NCI-H2171 (cell line): ENCODE measurements at places on chromosomes 12 and 14.

DNA sequence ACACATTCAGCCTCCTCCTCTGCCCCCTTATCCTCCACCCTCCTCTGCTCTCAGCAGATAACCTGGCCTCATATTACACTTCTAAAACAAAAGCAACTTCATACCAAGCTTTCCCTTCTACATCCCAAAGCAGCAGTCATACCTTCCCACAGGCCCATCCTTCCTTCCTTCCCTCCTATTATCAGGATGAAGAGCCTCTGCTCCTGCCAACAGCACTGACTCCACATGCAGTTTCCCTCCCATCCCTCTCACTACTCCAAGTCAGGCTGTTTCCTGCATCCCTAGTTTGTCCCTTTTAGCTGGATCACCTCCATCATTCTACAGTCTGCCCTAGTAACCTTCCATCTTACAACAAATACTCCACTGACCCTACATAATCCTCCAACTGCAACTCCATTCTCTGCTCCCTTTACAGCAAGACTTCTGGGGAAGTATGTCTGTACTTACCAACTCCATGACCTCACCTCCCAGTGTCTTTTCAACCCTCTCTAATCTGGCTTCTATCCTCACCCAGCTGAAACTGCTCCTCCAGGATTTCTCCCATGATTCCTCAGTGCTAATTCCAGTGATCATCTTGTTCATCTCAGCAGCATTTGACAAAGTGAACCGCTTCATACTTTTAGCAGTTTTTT is 4.9 kb upstream of the YEATS4 start:
- no peak for DNase-seq

- no peak for DNase-seq
These were observed 33.3 kb downstream of the BAZ2A start for GRCh38 chr12:56596815-56597214.

- no peak for DNase-seq
These were observed 86.1 kb downstream of the SLC24A4 start for GRCh38 chr14:92409043-92409442.

GRCh38 chr12:103848917-103849491 is 8.0 kb upstream of the NT5DC3 start:
- DNase-seq, result no peak

DNA sequence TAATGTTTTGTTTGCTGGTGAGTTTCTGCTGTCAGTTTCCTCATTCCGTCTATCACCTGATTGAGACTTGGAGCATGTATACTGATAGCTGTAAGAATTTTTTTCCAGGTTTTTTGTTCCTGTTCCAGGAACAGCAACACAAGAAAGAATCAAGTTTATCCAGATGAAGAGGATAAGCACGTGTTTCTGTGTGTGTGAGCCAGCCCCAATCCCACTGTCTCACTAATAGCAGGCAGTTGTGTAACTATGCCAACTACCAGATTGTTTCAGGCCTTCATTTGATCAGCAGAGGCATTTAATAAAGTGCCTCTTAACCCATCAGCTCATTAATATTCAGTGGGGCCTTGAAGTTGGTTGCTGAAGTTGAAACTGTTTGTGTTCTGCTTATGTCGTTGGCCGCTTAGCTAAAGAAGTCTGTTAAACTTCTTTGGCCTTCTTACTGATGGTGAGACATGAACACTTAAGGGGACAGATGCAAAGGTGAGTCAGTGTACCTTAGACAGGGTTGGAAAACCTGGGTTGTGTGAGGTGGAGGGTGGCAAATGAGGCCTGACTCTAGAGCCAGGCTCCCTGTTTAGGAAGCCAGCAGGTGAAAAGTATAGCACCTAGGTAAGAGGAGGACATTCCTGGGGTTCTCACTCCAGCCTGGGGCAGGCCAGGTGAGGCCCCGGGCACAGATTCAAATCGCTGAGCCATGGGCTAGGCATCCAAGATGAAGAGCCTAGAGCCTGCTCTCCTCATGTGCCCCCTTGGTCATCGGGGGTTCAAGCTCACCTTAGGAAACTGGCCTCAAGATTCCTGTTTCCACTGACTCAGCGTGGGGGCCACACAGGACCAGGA is 3.7 kb downstream of the ANKRD13A start:
- DNase-seq, result no peak

GRCh38 chr14:93753647-93754046 is 34.6 kb downstream of the PRIMA1 start:
- DNase-seq, result no peak

DNA sequence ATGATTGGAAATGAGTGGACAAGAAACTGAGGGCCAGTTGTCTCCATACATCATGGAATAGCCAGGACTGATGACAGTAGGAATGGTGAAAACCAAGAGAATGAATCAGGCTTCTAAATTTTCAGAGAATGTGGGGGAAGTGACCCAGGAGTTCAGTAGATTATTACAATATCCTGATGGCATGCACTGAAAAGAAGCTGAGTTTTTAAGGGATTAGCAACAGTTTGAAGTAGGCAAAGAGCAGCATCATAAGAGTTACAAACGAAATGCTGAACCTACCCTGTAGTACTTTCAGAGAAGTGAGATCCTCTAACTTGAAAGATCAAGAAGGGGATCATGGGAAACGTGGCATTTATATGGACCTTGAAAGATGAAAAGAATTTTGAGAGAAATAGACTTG is 13.2 kb downstream of the SLC2A14 start:
- DNase-seq, result no peak

GRCh38 chr14:59036134-59036533 is 152.3 kb upstream of the DAAM1 start:
- DNase-seq, result no peak

GRCh38 chr12:7021956-7022355 is 3.7 kb upstream of the LPCAT3 start:
- DNase-seq, result no peak

DNA sequence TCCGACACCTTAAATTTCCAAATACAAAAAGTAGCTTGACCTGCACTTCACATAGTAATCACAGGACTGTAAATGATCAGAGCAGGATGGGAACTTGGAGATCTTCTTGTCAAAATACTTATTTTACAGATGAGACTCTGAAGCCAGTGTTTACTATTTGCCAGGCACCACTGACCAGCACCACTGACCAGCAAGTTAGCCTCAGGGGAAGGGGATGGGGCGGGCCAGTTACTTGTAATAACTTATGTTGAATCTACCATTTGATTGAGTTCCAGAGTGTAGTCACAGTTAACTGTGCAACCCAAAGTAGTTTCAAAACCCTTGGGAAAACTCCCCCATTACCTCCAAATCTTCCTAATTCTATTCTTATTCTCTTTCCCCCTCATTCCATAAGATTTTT is 278.4 kb downstream of the PCNX1 start:
- no peak for DNase-seq

GRCh38 chr12:55724940-55725309 is 3.9 kb downstream of the CD63 start:
- DNase-seq, result no peak

DNA sequence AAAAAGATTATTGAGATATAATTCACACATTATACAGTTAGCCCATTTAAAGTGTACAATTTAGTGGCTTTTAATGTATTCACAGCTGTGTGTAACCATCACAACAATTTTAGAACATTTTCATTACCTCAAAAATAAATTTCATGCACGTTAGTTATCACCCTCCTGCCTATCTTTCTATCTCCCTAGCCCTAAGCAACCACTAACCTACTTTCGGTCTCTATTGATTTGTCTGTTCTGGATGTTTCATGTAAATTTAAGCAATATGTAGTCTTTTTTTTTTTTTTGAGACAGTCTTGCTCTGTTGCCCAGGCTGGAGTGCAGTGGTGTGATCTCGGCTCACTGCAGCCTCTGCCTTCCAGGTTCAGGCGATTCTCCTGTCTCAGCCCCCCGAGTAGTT is 439.4 kb downstream of the PCNX1 start:
- DNase-seq, result no peak

DNA sequence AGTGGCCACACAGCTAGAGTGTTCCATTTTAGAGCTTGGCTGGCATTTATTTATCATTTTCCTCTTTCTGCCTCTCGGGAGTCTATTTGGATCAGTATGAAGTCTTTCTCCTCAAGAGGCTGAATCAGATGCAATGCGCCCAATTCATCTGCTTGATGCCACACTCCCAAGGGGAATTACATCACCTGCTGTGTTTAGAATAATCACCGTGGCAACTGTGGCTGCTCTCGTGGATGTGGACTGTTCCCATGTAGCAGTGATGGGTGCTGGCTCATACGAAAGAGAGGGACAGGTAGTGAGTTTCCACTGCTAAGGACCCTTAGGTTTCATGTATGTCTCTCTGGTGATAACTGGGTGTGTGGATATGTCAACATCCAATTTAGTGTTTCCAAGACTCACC is 70.7 kb downstream of the SRRM4 start:
- no peak for DNase-seq

DNA sequence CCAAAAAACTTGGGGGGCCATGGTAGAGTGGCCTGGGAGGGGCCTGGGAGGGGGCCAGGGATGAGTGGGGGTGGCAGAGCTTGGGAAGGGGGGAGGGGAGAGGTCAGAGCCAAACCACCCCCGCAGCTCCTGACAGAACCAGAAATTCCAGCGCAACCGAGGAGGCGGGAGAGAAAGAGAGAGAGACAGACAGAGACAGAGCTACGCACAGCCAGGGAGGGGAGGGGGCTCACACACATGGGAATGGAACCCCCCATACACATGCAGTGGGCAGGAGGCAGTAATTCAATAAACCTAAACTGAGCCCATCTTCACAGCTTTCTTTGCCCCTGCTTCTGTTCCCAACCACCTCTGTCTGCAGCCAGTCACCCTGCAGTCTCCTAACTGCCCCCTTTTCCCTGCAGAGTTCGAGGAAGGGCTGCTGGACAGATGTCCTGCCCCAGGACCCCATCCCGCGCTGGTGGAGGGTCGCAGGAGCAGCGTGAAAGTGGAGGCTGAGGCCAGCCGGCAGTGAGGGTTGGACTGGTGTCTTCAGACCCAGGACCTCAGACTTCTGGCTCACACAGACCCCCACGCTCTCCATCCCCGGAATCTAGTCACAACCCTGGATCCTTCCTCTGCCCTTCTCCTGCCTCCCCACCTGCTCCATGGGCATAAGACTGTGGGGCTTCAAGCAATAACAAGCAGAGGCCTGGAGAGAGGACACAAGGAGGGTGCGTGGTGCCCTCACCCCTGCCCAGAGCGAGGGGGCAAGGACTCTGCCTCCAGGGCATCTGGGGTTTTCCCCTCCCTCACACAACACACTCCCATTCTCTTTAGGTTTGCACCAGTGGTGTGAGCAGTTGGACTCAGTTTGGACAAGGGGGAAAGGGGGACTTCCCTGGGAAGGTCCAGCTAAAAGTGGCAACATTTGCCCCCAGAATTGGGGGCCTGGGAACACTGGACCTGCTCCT is 5.6 kb downstream of the NAB2 start:
- no peak for DNase-seq

DNA sequence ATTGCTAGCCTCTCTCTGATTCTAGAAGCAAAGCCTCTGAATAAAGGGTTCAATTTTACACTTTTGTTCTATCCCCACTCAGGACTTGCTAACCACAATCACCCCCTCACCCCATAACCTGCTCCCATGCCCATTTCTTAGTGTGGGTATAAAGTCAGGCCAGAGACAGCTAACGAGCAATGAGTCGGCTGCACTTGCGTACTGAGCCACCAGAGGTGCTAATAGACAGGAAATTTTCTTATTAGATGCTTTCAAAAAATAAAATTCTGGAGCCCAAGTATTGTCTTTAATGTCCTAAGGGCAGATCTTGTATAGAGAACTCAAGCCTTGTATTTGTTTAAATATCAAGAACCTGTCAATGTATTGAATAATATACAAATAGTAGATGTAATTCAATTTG is 256.9 kb downstream of the SYT1 start:
- no peak for DNase-seq

- no peak for DNase-seq
These were observed 47.7 kb upstream of the PAPLN start for GRCh38 chr14:73189651-73190050.
